Fibroblast of the aortic adventitia (primary cell): ENCODE measurements at places on chromosomes 2 and 18.

GRCh38 chr18:52426041-52426440 is 86.0 kb downstream of the DCC start:
- DNase-seq, result no peak

DNA sequence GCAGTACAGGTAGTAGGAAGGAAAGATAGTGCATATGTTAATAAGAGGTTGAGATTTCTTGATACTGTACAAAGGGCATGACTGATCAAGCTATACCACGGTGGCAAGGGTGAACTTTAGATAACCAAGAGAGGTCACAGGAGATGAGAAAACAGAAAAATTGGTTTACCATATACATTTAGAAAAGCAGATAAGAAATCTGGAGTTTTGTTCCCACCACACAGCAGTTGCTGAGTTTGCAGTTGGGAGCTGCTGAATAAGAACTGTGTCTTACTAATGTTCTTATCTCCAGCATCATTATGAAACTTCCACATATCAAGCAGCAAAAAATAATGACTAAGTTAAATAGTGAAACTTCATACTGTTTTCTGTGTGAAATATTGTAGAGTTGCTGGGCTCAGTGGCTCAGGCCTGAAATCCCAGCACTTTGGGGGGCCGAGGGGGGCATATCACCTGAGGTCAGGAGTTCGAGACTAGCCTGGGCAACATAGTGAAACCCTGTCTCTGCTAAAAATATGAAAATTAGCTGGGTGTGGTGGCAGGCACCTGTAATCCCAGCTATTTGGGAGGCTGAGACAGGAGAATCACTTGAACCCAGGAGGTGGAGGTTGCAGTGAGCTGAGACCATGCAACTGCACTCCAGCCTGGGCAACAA is 12.0 kb upstream of the IMPACT start:
- no peak for DNase-seq

DNA sequence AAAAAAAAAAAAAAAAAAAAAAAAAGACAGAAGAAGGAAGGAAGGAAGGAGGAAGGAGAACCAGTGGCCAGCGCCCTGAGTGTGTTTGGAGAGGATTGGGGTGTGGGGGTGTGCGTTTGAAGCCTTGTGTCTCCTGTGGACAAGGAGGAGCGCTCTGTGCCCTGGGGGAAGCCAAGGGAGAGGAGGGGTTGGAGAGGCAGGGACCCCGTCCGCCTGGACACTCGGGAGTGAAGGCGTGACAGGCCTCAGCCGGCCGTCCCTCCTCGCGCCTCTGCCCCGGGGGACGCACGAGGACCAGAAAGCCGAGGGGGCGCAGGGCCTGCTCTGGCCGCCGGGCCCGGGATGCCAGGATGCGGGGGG is 44.9 kb downstream of the SERTAD2 start:
- DNase-seq, result no peak

- no peak for DNase-seq
Measured at GRCh38 chr2:241066171-241066892, 35.8 kb downstream of the MTERF4 start.

DNA sequence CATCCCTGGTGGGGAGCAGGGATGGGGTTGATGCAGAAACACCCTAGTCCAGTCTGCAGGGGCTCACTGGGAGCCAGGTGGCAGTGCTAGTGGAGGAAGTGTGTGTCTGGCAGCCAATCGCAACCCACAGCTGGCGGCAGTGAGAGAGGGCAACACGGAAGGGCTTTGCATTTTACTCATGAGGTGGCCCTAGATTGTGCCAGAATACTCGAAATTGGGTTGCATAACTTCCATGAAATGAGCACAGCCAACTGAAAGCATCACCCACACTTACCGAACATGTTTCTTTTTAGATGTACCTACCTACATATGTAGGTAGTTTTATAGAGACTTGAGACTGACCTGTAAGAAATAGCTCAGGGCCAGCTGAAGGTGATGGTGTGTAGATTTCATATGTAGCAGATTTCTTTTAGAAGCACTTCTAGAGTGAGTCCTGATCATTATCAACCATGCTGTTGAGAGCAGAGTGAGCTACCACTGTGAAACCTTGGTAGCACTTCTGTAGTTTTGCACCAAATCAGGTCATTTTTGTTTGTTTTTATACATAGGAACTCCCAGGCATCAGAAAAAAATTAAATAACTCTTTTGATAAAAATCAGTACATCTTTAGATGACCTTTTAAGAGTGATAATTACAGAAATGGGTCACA is 13.0 kb downstream of the IL18R1 start:
- no peak for DNase-seq

- peak; percentile 52 for DNase-seq
Measured at GRCh38 chr2:70087702-70088597, 673 bp downstream of the PCBP1 start.

- DNase-seq, result peak; percentile 100
Measured at GRCh38 chr2:160306985-160307384, 106.9 kb upstream of the ITGB6 start.

- no peak for DNase-seq
Measured at GRCh38 chr18:74902147-74902455, 304.4 kb downstream of the ZNF407 start.

- DNase-seq, result no peak
Measured at GRCh38 chr2:102313950-102314349, 2.6 kb downstream of the IL1RL1 start.

DNA sequence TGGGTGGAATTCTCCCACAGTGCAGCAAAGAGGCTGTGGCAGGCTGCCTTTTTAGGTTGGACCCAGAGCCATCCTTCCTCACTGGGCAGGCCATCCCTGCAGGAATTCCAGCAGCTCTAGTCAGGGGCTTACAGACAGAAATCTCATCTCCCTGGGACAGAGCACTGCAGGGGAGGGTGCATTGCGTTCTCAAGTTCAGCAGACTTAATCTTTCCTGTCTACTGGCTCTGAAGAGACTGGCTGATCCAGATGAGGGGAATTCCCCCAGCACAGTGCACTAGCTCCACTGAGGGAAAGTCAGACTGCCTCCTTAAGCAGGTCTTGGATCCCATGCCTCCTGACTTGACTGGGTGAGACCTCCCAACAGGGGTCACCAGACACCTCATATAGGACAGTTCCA is 899.7 kb upstream of the VRK2 start:
- DNase-seq, result no peak

DNA sequence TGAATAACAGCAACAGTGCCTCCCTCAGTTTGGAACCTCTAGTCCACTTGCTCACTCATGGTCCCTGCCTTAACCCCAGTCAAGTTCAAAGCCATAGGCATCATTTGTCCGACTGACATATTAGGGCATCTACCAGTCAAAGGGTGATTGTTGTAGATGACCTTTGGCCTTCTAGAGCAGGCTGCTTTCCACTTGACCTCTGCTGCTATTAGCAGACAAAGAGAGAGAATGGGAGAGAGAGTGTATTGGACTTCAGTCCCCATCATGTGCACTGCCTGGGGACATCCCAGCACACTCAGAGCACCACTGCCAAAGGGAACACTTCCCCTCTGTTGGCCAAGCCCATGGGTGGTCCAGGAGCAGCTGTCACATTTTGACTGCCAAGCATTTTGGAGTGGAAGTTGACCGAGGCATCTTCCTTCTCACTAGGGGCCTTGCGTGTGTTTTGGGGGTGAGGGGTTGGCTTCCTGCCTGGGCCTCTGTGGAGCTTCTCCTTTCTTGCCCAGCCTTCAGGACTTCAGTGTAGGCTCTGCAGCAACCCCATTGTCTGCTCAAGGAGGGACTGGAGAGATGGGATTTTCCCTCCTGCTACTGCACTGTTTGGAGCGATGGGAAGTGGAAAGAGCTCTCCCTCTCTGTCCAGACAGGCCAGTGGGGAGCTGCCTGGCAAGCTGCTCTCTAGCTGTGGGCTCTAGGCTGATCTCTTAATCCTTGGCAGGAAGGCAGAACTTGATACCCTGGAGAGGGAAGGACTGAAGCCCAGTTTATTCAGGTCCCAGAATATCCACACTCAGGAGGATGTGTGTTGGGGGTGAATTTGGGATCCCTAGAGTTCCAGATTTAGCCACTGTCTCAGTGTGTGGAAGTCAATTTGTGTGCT is 68.1 kb downstream of the TMEM247 start:
- peak; percentile 30 for DNase-seq

GRCh38 chr2:148391324-148391723 is 253.2 kb upstream of the EPC2 start:
- peak; percentile 81 for DNase-seq

- DNase-seq, result no peak
Measured at GRCh38 chr2:56483081-56483480, 299.3 kb downstream of the CCDC85A start.

GRCh38 chr2:234931371-234931770 is 20.4 kb upstream of the SH3BP4 start:
- DNase-seq, result no peak

GRCh38 chr2:125405816-125406215 is 1250.1 kb upstream of the GYPC start:
- DNase-seq, result peak; percentile 89

GRCh38 chr2:187943772-187944369 is 347.8 kb upstream of the GULP1 start:
- no peak for DNase-seq

DNA sequence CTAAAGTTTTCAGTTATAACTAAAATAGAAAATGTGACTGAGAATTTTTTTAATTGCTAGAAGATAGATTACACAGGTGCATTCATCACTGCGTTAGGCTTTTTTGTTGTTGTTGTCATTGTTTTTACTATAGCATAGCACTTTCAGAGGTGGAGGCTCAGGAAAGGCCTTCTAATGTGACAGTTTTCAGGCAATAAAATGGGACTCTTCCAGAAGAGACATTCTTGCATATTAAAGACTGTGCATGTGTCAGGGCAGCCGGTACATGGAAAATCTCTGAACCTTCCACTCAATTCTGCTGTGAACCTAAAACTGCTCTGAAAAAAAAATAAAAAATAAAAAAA is 175.2 kb downstream of the METTL4 start:
- DNase-seq, result no peak

DNA sequence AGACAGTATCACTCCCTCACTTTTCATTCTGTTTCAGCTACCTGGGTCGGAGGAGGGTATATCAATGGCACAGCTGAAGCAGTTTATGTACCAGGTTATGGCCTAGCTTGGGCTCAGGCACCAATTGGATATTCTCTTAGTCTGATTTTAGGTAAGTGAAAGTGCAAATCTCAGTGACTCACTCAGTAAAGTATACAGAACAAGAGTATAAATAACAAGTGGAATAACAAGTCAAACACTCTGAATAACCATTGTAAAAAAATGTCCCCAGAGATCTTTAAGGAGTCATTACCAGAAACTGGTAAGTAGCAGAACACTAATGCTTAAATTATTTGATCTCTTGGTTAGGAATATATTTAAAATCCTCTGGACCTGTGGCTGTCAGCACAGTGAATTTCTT is 5.7 kb downstream of the SLC5A7 start:
- no peak for DNase-seq

GRCh38 chr2:143177096-143177786 is 48.0 kb downstream of the ARHGAP15 start:
- DNase-seq, result no peak

DNA sequence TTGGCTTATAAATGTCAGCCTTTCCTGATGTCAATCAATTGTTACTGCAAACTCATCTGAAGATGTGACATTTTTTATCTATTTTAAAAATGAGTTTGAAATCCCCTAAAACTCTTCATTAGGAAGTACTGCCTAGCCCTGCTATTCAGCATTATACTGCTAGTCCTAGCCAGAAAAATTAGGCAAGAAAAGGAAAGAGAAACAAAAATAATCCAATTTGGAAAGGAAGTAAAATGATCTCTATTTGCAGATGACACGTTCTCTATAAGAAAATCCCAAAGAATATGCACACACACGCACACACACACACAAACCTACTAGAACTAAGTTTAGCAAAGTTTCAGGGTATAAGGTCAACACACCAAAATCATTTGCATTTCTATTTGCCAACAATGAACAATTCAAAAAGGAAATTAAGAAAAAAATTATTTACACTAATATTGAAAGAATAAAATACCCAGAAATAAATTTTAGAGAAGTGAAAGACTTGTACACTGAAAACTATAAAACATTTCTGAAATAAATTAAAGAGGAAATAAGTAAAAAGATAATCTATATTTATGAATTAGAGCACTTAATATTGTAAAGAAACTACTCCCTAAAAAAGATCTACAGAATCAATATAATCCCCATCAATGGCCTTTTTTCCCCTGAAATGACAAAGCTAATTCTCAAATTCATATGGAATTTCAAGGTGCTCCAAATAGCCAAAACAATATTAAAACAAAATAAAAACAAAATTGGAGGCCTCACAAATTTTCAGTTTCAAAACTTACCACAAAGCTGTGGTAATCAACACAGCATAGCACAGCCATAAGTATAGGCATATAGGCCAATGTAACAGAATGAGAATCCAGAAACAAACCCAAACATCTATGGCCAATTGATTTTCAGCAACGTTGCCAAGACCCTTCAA is 433.7 kb upstream of the TRIB2 start:
- no peak for DNase-seq

DNA sequence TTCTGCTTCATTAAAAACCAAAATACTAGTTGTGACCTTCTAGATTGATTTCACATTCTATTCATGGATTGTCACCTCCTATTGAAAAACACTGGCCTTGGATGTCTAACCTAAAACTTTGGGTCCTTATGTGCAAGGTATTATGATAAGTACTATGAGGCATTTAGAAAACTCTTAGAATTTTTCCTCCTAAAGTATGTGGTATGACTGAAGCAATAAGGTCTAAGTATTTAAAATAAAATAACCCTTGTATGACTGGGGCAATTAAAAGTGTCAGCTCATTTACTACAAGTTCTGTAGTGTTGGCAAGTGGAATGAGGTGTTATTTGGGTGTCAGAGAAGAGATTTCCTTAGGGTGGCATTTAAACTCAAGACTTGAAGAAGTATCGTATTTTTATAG is 15.1 kb downstream of the KCMF1 start:
- DNase-seq, result no peak

DNA sequence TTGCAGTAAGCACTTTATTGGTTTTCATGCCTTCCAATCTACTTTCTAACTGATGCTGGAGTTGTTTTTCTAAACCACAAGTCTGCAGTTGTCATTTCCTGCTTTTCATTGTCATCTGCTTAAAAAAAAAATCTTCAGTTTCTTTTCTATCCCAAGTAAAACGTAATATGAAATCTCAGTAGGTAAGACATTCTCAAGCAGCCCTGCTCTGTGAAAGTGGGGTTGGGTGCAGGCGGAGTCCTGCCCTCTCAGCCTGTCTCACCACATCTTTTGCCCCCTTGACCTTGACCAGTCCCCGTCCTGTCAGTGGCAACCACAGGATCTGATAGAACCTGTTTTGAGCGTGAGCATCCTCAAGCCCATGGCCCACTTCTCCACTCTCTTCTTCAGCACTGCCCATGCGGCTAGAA is 80.0 kb upstream of the CPO start:
- no peak for DNase-seq

DNA sequence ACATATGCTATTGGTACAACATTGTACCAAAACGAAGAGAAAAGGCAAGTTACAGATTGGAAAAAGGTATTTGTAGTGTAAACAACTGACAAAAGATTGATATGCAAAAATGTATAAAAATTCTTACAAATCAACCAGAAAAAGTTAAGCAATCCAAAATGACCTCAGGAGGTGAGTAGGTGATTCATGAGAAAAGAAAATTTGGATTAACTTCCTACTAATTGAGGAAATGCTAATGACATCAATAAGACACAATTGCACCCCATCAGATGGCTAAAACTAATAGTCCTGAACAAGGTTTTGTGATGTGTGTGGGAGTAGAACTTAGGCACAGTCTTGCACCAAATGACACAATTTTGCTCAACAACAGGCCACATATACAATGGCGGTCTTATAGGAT is 129.3 kb downstream of the COPS8 start:
- no peak for DNase-seq

GRCh38 chr2:12955864-12956263 is 239.1 kb downstream of the TRIB2 start:
- no peak for DNase-seq
